ENCODE measurements at places on chromosomes 5 and 9.

GRCh38 chr9:75176037-75176436, 87.7 kb downstream of the OSTF1 start:
- DNase-seq = no peak

DNA sequence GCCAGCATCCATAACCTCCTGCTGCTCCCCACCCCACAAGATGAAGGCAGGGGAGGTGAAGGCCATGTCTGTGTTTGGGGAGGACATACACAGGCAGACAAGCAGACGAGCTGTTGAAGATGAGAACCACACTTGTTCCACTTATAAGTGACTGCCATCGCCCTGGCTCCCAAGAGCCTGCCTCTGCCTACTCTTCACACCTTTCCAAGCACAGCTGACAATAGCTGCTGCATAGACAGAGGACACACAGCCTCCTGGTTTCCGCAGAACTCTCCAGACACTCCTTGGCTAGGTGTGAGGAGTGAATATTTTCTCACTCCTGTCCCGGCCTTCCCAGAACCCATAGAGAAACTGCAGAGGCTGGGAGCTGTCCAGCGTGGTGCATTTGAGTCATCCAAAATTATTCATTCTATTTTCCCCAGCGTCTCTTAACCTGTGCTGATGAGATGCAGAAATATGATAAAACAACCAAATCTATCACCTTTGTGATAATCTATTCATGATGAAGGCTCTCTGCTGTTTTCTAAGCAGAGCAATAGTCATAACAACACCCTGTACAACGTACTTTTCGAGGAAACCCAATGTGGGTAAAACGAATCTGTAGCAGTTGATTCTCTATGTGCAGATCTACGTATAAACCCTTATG, 24.7 kb downstream of the KLF9 start:
- DNase-seq = no peak

DNA sequence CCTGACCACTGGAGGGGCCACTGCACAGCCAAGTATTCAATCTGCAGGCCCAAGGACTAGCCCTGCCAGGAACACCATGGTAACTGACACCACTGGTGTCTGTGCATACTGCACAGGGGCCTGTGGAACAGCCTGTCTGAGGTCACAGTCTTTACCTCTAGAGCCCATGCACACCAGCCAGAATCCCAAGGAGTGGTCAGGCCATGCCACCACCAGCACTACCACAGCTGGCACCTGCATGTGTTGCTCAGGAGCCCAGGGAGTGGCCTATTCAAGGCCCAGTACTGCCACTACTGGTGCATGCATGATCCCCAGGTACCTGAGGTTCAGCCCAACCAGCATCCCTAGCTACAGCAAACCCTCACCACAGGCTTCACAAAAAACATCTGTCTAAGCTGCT, 546.0 kb upstream of the RGMB start:
- DNase-seq = no peak

DNA sequence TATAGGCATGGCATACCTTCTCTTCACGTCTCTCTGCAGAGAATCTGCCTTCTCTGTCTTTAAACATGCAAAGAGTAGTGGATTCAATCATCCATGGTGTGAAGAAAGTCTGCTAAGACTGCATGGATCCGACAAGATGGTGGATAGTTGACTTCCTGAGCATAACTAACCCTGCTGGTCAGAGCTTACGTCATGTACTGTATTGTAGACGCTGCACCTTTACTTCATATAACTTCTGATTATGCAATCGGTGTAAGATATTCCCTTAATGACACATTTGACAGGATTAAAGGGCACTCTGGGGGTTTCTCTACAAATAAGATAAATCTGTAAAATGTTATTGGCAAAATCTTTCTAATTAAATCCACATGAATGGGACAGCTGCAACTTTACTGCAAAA, 240.3 kb upstream of the NREP start:
- no peak for DNase-seq

- DNase-seq = no peak
These were observed 19.9 kb downstream of the EHMT1 start for GRCh38 chr9:137638680-137639079.

DNA sequence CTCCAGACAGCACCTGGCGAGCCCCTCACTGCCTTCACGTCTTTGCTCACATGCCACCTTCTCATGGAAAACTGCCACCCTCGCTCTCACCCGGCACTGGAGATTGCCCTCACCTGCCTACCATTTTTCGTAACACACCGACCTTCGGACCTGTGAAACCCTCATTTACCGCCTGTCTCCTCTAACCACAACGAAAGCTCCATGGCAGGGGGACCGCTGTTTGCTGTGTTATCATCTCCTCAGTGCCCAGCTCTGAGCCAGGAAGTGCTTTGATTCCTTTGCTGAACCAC, 109.2 kb upstream of the PHYKPL start:
- DNase-seq = no peak

- no peak for DNase-seq
These were observed 16.1 kb downstream of the GFI1B start for GRCh38 chr9:132994410-132995120.

DNA sequence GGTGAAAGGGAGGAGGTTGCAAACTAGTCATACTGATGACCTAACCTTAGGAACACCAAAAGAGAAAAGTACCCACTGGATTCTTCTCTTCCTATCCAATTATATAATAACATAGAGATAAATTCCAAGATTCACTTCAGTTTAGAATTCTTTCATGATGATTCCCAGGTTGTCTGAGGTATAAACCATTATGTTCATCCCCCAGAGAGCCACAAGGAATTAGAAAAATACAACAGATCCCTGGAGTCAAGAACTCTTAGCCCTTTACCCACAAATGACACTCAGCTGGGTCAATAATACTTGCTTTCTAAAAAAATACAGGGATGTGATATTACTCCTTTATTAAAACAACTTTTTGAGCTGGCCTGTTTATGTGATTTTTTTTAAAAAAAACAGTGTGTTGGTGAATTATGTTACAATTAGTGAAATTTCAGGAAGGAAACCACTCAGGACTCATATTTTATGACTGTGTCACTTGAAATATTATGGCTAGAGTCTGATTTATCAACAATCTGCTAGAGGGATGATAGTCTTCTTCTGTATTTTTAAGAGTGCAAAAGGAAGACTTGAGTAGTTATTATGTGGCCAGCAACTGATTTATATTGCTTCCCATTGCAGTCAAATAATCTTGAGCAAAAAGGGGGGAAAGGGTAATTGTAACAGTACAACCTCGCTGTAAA, 338.2 kb downstream of the NFIB start:
- no peak for DNase-seq

GRCh38 chr9:91815896-91816295, 134.1 kb downstream of the ROR2 start:
- DNase-seq = no peak

DNA sequence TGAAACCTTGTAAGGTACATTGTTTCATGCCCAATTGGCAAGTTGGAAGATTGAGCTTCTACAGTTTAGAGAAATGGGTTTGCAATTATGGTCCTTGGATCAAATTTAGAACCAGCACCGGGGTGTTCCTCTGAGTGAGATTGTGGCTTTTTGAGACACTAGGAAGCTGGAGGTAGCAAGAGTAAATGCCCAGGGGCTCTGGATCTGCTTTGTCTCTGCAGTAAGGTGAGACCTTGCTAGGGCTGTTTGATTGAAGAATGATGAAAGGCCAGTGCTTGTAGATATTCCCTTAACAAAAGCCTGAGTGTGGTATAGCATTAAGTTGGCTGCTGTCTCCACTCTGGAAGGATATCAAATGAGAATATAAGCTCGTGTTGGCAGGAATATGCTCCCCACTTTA, 36.0 kb downstream of the WWC1 start:
- no peak for DNase-seq

DNA sequence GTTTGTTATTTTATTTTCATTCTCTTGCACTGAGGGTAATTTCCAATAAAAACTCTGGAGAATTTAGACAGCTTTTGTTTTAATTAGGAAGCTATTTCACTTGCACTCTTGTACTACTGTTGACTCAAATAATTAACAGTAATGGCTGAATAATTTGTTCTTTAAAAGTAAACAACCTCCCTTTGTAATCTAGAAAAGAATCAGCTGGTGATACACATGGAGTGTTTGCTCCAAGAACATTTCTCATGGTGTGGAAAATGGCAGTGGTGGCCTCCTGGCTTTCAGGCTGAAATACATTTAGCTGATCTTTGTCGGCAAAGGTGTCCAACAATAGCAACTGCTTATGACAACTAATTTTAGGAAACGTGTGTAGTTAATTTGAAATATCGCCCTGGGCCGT, 129.4 kb downstream of the C9orf152 start:
- DNase-seq = no peak

GRCh38 chr5:124725040-124725434, 21.4 kb downstream of the ZNF608 start:
- no peak for DNase-seq

- no peak for DNase-seq
These were observed 422.5 kb downstream of the KDM4C start for GRCh38 chr9:7180247-7180646.

DNA sequence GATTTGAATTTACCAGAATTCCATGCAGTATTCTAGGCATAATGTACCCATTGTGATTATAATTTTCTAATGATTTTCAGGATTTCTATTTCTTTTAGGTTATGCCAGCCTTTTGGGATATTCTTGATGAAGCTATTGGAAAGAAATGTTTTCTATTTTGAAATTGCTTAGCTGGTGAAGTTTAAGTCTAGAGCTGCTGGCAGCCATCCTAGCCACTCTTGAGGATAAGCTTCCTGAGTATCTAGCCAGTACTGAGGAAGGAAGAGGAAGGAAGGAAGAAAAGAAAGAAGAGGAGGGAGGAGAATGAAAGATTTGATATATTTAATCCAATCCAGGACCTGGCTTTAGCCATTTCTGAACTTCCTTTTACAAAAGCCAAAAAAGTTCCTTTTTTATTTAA, 142.1 kb upstream of the DAB2 start:
- DNase-seq = no peak

DNA sequence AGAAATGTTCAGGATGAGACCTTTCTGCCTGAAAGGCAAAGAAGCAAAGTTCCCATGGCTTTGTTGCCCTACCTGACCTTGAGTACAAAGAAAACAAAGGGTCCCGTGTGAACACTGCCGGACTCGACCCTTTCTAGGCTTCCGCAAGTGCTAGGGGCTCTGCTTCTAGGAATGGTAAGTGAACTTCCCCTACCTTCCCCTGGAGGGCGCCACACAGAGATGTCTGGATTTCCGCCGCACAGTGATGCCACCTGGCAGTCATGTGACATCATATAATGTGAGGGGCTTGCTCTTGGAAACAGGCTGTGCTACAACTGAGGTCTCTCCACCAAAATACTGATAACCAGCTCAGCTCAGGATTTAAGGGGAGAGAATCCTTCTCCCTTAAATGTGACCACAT, 56.6 kb downstream of the HSD17B3 start:
- no peak for DNase-seq

DNA sequence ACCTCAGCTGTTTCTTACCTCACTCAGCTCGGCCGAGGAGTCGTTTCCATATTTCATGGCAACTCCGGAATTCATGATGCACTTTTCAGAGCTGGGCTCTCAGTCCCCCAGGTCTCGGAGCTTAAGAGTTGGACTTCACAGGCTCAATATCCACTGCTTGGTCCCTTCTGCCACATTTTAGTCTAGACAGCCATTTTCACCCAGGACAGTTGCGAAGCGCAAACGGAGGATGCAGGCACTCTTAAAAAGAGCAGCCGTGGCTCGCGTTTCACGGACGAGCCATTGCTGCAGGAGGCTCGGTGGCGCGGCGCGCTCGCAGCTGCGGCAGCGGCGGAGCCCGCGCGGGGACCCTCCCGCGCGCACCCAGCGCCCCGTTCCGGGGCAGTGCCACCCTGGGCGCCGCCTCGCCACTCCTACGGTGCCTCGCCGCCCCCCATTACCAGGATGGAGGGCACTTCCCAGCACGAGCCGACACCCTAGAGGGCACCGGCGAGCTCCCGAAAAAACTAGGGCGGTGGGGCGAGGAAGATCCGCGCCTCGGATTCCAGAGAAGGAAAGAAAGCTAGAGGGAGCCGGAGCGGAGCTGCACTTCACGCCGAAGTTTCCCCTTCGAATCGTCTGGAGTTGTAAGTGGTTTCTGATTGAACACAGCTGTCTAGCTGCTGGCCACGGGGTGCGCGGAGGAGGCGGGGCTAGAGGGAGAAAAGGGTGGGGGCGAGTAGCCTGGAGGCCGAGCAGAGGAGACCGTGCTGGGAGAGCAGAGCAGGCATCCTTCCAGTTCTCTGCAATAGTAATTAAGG, 140.3 kb downstream of the TSSK1B start:
- DNase-seq = peak; percentile 50

DNA sequence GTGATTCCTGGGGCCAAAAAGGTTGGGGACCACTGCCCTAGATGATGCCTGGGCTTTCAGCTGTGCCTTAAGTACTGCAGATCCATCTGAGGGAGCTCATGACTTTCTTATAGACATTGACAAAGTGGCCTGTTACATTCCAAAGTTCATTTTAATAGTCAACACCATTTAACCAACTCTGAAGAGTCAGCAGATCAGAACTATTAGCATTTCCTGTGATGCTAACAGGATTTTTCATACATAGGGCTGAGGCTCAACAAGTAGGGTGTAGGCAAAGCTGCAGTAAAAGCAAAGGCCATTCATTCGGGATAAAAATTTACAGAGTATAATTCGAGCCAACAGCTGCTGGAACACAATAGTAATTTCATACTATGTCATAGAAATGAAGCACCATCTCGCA, 105.4 kb downstream of the LPAR1 start:
- DNase-seq = no peak

- no peak for DNase-seq
These were observed 95.4 kb upstream of the MINAR2 start for GRCh38 chr5:129652349-129653056.

GRCh38 chr5:113181853-113182490, 205.4 kb downstream of the DCP2 start:
- no peak for DNase-seq

Data from D721Med (cell line).